Posterior vena cava (tissue), 2 donors: ENCODE measurements at places on chromosomes 1 and 21.

DNA sequence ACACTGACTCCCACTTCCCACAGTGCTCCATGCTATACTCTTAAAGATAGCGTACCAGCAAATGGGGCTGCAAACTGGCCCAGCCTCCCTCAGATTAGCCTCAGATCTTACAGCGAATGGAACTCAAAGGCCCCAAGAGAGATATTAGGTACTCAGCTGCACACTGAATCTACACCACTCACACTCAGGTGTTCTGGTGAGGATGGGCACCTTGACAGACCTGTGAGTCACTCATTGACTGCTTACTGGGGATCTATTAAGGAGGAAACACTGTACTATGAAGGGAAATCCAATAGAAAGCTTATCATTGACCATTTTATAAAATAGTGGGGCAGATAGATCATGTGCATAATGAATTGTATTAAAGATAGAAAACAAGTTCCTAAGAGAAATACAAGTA is 164.3 kb upstream of the ATP1B1 start:
- DNase-seq, result no peak

DNA sequence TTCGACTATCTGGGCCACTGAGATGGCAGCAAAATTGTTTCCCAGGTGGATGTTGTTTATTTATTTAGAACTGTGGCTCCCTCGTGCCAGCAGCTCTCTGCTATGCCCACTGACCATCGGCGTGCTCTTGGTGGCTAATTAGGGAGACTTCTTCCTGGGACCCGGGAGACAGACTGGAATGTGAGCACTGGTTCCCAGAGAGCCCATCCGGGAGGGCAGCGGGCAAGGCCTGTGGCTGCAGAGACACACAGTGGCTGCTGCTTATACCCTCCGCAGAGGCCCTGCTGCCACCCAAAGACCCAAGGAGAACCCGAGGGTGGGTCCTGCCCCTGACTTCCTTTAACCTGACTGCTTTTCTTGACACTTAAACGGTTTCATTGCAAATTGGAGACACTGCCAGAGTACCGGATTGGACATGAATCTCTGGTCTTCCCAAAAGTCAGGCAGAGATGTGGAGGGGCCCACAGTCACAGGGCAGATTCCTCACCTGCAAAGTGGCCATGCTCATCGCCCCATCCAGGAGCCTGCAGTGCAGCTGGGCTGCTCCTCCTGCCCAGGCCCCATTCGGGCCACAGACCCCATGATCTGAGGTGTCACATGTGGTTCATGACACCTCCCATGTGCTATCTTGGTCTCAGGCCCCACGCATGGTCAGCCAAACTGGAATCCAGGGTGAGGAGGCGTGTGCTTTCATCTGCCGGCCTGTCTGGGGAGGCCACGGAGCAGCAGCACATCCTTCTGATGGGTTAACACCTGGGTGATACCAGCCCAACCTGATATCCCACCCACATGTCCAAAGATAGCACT is 5.7 kb upstream of the MATN1 start:
- no peak for DNase-seq

- peak; percentile 81 for DNase-seq
Observed at GRCh38 chr1:9589144-9589718, 520 bp downstream of the TMEM201 start.

GRCh38 chr1:62676611-62677356 is 11.4 kb downstream of the DOCK7 start:
- no peak for DNase-seq

DNA sequence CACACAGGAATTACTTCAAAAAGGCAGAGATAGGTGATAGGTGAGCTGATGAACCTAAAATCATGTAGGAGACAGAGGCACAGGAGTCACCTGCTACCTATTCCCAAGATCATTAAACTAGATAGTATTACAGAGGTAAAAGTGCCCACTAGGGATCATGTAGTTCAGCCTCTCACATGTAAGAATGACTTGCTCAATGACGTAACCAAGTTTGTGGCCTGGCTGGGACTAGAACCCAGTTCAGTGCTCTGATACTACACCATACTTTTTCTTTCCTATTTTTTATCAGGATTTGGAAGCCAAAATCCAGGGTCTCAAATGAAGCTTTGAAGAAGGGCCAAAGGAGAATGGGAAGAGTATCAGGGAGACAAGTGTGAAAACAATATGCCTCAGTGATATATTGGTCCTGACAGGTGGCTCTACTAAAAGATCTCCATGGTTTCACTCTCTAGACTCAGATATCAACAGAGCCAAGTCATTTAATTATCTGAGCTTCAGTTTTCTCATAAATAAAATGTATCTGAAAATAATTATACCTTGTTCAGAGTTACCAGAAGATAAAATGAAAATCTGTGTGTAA is 87.3 kb upstream of the SLFNL1 start:
- DNase-seq, result no peak

- no peak for DNase-seq
Observed at GRCh38 chr1:219533280-219533679, 79.6 kb downstream of the ZC3H11B start.

DNA sequence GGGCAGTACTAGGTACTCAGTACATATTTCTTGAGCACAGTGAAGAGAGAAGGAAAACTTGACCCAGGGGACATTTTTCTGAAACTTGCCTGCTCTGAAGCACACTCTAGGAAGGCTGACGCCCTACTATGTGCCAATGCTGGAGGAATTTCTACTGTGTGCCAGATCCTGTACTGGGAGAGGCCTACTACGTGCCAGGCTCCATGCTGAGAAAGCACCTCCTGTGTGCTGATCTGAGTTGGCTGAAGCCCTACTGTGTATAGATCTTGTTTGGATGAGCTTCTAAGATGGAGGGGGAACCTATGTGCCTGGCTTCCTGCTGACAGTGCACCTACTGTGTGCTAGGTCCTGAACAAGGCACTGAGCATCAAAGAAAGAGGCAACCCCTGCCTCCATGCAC is 86.2 kb downstream of the GRIK3 start:
- DNase-seq, result no peak

GRCh38 chr21:16865632-16866031 is 647.2 kb upstream of the CXADR start:
- DNase-seq, result no peak

DNA sequence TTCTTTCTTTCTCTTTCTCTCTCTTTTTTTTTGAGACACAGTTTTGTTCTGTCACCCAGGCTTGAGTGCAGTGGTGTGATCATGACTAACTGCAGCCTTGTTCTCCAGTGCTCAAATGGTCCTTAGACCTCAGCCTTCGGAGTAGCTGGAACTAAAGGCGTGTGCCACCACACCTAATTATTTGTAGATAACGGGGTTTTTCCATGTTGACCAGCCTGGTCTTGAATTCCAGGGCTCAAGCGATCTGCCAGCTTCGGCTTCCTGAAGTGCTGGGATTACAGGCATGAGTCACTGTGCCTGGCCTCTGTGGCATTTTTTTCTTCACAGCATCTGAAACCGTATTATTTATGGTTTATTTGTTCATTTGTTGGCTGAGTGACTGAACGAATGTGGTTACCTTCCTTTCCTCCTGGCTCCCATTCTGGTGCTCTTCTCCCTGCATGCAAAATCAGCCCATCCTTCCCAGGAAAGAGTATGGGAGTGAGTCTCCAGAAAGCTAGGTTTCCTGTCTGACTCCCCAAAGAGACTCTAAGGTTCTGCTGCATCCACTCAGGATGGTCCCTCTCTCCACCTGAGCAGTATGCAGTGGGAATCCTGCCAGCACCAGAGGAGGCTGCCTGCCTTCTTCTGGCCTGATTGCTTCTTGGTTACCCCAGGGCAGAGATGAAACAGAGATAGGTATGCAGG is 155.0 kb upstream of the BEND5 start:
- DNase-seq, result no peak

DNA sequence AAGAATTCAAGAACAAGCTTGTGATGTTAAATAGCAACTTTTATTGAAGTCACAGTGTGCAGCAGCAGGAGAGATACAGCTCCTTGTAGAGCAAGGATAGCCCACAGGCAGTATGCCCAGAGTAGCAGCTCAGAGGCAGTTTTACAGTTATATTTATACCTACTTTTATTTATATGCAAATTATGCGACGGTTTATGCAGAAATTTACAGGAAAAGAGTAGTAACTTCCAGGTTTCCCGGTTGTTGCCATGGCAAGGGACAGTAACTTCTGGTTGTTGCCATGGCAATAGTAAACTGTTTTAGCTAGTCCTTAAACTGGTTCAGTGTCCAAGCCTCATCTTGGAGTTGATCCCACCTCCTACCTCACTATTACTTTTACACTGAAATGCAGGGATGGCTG is 344.6 kb upstream of the LYPLAL1 start:
- DNase-seq, result no peak
